Stimulated activated CD4-positive, alpha-beta T cell treated with anti-CD3 and anti-CD28 coated beads, Interleukin-15, amount 100 ng/mL, for 1 hour (primary cell): ENCODE measurements at places on chromosomes 13 and 19.
A peak's percentile ranks its signal among the peaks of the same experiment; 100 is the strongest.

GRCh38 chr19:40283414-40284250, 1.5 kb downstream of the AKT2 start:
- no peak for DNase-seq

DNA sequence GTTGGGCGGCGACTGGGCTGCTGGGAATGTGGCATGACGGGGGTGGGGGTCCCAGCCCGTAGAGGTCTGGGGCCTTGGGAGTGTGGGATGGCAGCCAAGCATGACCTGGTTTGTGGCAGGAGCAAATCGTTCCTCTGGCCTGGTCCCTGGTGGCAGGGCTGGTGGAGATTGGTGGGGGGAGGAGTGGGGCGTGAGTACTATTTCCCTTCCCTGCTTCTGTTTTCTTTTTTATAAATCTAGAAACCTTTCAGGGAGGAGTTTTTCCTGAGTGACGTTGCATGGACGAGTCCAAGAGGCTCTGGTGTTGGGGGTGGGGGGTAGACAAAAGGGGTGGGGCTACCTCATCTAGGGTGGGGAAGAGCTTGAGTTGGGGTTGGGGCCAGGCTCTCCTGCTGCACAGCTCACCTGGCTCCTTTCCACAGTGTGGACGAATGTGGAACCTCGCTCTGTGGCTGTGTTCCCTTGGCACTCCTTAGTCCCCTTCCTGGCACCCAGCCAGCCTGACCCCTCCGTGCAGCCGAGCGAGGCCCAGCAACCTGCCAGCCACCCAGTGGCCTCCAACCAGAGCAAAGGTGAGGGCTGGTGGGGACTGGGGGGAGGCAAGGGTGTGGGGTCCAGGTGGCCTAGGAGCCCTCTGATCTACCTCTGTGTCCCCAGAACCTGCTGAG, 15.4 kb upstream of the PRR19 start:
- no peak for DNase-seq

DNA sequence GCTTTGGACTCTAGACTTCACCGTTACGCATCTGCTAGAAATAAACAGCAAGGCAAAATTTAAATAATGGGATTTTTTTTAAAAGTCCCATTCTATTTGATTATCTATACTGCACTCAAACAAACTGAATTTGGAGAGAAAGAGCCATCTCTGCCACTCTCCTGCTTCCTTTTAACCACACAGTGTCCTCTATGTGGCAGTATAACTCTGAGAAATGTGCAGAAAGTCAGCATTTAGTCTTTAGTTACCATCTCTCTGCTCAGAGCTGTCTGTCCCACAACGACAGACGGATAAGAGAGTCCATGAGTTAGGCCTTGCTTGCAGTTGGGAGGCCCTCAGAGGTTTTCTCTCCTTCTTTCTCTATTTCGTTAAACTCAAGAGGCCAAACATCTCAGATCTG, 21.2 kb downstream of the CCNA1 start:
- DNase-seq: no peak

GRCh38 chr19:55484593-55485438, at the start of gene NAT14:
Gene NAT14 (plus strand): TSS chr19:55485188. CDS start chr19:55485709, 521 bp downstream.
- DNase-seq: peak; percentile 51

DNA sequence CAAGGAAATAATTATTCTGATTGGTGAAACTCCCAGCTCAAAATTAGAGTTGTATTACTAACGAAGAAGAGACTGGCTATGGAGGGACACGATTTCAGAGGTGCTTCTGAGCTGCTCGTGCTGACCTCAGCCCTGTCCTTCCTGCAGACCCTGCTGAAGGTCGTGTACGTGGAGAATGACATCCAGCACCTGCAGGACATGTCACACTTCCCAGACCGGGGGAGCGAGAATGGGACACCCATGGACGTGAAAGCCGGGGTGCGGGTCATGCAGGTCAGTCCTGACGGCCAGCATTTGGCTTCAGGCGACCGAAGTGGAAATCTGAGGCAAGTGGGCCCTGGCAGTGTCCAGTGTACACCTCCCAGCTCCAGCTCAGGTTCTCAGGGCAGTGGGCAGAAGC, 28.0 kb upstream of the OVOL3 start:
- DNase-seq: no peak

- no peak for DNase-seq
Measured at GRCh38 chr13:83150616-83151307, 731.5 kb downstream of the SLITRK1 start.
